Fibroblast of upper back skin (primary cell): ENCODE measurements at places on chromosomes 1 and 21.

DNA sequence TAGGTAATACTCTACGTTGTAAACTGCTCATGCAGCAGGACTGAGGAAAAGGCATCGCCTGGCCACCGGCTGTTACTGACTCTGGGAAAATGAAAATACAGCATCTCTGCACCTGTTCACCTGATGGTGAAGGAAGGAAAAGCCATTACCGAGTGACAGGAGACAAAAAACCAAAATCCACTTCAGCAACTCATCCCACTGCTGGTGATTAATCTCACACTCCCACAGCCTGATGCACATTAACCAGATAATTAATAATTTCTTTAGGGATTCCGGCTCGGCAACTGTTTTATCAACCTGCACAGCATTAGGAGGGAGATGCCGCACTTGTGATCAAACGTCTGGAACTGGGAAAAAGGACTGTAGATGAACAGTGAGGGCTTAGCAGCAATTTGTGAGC lies 183.9 kb upstream of the ESRRG start:
- DNase-seq, result no peak

GRCh38 chr1:153057375-153057774 lies at the start of gene SPRR2A:
Gene SPRR2A (minus strand): TSS chr1:153057512. CDS start chr1:153056735, 777 bp downstream.
- no peak for DNase-seq

- DNase-seq, result peak; percentile 41
Observed at GRCh38 chr1:218967836-218968235, 205.8 kb upstream of the LYPLAL1 start.

DNA sequence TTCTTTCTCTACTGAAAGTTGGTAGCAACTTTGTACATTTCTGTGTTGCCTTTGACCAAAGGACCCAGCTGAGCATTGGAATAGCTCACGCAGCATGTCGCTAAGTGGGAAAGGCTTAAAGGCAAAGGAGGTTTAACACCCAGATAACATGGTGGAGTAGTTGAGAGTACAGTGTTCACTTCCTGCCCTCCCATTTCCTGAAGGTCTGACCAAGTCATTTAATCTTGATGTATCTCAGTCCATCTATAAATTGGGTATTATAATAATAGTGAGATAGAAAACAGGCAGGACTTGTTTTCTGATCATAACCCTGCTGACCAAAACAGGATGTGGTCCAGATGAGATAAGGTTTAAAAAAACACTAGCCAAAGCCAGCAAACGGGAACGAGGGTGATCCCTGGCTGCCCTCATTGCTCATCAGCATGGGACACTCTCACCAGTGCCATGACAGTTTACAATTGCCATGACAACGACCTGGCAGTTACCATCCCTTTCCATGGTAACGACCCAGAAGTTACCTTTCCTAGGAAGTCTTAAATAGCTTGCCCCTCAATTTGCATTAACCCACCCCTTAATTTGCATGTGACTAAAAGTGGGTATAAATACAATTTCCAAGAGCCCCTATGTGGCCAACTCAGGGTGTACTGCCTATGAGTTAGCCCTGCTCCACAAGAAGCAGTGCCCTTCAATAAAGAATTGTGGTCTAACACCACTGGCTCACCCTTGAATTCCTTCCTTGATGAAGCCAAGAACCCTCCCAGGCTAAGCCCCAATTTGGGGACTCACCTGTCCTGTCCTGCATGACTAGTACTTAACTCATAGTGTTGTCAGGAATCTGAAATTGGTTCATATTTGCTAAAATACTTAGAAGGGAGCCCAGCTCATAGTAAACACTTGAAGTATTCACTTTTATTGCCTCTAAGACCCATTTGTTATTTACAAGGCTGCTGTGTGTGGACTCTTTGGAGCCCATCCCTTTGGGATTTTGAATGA lies 28.4 kb upstream of the FHAD1 start:
- no peak for DNase-seq

DNA sequence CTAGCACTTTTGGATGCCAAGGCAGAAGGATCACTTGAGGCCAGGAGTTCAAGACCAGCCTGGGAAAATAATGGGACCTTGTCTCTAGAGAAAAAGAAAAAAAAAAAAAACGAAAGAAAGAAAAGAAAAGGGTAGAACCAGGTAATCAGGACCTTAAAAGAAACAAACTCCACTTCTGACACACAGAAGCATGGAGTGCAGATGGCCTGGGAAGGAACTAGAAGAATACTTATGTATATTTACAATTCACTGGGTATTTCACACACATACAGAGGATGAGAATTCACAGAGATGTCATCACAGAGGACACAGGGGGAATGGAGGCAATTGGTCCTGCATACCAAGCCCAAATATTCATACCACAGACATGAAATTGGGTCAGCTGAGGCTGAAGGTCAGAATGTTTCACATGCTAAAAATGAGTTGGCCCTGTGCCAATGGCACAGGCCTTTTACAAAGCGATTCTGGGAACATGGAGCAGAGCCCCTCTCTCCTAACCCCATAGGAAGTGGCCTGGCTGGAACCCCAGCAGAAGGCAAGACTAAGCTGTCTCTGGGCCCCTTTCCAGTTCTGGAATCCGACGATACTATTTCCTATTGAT lies 4.4 kb downstream of the B4GALT3 start:
- peak; percentile 98 for DNase-seq

GRCh38 chr21:34369741-34370140 lies 5.6 kb upstream of the SMIM11 start:
- DNase-seq, result no peak

GRCh38 chr1:215825056-215825455 lies 258.0 kb downstream of the KCTD3 start:
- DNase-seq, result peak; percentile 28

- DNase-seq, result no peak
Observed at GRCh38 chr1:207047505-207047904, 3.5 kb downstream of the YOD1 start.

- DNase-seq, result peak; percentile 22
Observed at GRCh38 chr1:107141491-107142126, 770 bp downstream of the NTNG1 start.

- no peak for DNase-seq
Observed at GRCh38 chr1:26941311-26941710, 19.0 kb downstream of the KDF1 start.

- DNase-seq, result peak; percentile 20
Observed at GRCh38 chr1:26574719-26575251, 45.2 kb downstream of the RPS6KA1 start.
